ENCODE measurements at places on chromosomes 5 and 9. TPM values are rescaled to one million over a fixed set of nuclear protein-coding genes. Genes with fewer than 3 reads are reported as not detected.

DNA sequence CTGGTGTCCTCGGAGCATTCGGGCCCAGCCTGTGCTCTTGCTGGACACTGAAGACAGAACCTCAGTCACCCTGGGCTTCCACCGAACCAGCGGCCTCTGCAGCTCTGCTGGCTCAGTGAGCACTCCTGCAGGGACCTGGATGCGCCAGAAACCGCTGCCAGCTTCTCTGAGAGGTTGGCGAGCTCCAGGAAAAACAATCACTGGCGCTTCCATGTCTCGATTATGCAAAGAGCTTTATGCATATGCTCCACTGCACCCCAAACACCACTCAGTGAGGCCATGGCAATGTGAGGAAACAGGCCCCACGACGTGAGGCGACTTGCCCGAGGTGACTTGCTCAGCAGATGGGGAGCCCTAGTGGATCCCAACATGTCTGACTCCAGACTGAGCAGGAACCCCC lies 11.0 kb downstream of the PRDM12 start:
- no peak for DNase-seq

DNA sequence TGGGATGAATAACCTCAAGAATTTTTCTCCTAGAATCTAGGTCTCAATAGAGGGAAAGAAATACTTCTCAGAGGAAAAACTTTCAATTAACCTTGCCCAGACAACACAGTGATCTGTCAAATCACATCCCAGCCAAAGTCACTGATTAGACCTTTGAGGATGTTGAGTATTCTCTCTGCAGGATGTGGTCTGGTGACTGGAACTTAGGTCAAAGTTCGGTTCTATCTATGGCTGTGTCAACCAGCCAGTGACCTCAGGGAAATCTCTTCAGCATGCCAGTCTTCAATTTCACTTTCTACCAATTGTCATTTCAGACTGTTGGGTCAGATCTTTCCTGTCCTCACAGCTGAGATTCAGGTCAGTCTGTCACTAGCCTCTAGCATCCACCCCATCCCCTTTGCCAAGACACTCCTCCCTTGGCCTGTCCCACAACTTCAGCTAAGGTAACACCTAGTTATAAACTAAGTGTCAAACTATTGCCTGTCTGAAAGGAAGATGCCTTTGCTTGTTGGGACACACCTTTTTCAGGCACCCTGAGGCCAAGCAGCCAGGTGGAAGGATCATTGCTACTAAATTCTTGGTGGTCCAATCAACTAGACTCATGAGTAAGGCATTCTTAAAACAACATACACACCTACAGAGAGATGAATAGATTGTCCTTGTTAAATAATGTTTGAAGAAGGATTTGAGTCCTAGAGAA lies 156.3 kb upstream of the FST start:
- peak; percentile 98 for DNase-seq

- DNase-seq = no peak
Observed at GRCh38 chr9:129368444-129368978, 190.4 kb upstream of the IER5L start.

Gene ACER2
- total RNA-seq = 5.9 TPM

DNA sequence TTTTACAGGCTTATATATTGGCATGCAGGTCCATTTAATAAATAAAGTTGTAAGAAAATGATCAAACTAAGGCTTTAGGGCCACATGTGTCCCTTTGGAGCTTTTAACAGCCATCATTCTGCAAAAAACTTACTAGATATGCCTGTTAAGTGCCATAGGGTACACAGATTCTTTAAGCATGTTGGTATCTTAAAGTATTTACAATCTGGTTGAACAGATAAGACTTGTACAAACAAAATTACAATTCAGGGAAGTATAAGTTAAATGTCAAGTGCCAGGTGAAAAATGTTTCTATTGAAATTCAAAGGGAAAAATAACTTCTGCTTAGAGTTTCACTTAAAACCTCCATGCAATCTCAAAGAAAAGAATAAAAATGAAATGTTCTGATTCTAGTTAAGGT lies 558.4 kb upstream of the ST8SIA4 start:
- no peak for DNase-seq

- DNase-seq = no peak
Observed at GRCh38 chr5:168612996-168613395, 33.8 kb upstream of the PANK3 start.

DNA sequence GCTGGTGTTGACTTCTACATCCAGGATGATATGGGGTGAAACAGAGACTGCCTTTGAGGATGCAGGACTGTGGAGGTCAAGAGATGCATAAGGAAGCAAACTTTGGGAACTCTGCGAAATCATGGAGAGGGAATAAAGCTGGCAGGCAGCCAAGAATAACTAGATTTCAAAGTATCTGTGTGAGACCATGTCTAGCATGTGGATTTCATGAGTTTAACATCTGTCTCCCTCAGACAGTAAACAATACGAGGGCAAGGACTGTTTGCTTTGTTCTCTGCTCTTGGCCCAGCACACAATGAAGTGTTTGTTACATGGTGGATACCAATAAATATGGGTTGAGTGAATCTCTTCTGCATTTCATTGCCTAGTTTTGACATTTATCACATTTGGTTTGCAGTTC lies 71.3 kb downstream of the RASEF start:
- DNase-seq = no peak

GRCh38 chr5:108670591-108671289 lies 77.0 kb upstream of the FER start:
- DNase-seq = no peak

DNA sequence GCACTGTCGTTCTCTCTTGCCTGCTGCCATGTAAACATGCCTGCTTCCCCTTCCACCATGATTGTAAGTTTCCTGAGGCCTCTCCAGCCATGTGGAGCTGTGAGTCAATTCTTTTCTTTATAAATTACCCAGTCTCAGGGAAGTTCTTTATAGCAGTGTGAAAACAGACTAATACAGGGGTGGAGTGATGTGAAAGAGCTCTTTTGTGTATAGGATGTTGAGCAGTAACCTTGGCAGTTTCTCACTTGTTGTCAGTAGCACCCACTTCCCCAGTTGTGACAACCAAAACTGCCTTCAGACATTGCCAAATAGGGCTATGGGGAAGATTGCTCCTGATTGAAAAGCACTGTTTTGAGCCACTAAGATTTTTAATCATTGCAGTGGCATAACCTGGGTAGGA lies 552.2 kb upstream of the ZNF462 start:
- no peak for DNase-seq

- no peak for DNase-seq
Observed at GRCh38 chr5:143068712-143069111, 298.5 kb downstream of the ARHGAP26 start.

- no peak for DNase-seq
Observed at GRCh38 chr9:8374471-8374870, 574.9 kb upstream of the DMAC1 start.

DNA sequence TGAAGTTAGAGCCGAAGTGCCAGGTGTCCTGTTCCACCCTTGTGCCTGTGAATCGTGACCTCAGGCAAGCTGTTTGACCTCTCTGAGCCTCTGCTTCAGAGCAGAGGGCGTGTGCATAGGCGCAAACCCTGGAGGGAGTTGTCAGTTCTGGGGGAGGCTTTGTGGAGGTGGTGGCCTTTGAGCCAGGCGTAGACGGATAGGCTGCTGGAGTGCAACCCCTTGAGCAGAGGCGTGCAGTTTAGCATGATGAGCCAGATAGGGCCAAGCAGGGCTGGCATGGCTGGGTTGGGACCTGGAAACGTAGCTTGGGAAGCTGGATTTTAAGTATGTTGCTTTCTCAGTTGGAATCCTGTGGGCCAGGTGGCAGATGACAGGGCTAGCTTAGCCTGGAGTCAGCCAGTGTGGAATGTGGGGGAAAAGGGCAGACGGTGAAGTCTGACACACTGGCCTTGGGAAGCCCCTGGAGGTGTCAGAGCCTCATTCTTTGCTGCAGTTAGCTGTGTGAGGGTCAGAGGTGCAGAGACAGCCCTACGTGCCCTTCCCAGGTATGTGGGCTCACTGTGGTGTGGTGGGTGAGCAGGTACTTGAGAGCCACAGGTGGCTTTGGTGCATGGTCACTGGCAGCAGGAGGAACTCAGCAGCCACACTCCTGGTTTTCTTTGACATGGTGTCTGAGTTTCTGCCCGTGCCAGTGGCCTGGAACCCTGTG lies 93.4 kb downstream of the DAB2IP start:
- no peak for DNase-seq

Gene LHX2
- total RNA-seq = not detected

Gene IRX1
- total RNA-seq = 5.2 TPM

DNA sequence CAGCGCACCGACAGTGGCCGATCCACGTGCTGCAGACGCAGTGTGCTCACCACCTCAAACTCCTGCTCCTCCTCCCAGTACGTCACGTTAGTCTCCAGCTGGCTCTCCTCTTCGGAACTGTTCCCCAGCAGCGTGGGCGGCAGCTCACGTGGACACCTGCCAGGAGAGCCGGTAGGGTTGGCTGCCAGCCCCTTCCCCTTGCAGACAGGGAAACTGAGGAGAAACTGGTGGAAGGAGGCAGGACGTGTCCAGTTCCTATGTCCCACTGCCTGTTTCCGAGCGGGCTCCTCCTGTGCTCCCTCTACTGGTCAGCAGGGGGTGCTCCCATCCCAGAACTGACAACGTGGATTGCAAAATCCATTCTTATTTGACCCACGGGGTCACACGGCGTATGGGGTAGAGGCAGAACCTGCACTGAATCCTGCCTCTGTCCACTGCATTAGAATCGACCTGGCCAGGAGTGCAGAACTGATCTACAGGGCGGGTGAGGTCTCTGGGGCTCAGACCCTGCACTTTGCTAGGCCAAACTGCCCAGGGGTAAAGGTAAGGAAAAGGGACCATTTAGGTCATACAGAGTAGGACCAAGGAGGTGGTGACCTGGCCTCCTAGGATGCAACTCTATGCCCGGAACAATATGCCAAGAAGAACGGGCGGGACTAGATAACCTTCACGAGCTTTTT lies 25.7 kb downstream of the PDGFRB start:
- peak; percentile 52 for DNase-seq

Gene RNF183
- total RNA-seq = 0.38 TPM

GRCh38 chr5:102713682-102714231 lies 41.3 kb upstream of the PAM start:
- no peak for DNase-seq

- DNase-seq = no peak
Observed at GRCh38 chr9:93326654-93327053, 124.8 kb upstream of the FAM120A start.

DNA sequence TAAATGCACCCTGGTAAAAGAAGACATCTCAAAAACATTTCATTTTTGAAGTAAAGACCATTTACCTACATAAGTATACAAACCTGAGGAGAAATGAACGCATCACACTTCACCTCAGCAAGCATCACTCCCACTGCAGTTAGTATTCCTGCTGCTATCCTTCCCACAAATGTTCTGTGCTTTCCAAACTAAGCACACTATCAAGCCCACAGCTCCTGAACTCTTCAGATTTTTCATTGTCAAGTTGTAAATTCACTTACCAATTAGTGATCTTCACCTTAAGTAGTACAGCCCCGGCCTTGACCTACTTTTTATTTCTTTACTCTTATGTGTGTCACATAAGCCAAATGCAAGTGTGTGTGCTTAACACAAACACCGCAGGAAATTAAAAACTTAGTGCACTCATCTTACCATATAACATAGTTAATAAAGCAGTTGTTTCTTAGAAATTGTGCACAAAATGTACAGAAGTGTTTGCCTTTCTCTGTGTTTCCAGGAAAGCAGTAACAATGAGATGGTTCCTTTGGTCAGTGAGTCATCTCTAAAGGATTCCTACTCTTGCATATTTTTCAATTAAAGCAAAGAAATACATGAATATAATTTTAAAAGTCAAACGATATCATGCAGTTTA lies 169.4 kb downstream of the APBA1 start:
- peak; percentile 48 for DNase-seq

Gene FBP2
- total RNA-seq = not detected

- DNase-seq = no peak
Observed at GRCh38 chr9:134637241-134637640, 4.4 kb upstream of the COL5A1 start.

- no peak for DNase-seq
Observed at GRCh38 chr9:98994172-98995058, 50.7 kb downstream of the COL15A1 start.

GRCh38 chr9:126487856-126488255 lies 125.9 kb upstream of the LMX1B start:
- no peak for DNase-seq

GRCh38 chr5:180860273-180860886 lies 696 bp downstream of the ZFP62 start:
- DNase-seq = peak; percentile 55

DNA sequence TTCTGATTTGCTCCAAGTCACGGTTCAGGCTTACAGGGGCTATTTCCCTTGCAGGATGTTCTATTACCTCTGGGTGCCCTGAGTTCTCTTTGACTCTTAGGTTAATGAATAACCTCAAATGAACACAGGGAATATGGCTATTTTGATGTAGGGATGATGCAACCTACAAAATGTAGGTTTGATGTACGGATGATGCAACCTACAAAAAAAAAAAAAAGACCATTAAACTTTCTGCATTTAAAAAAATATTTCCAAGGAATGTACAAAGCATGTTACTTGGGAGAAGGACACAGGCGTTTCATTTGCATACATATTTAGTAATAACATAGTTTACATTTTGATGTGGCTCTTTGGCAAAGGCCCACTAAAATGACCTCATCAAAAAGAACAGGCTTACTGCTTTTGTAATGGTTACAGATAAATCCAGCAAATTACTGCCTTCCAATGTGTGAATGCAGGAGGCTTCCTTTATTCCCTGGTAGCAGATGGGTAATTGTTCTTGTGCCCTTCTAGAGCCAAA lies 36.3 kb downstream of the ZNF474 start:
- no peak for DNase-seq

DNA sequence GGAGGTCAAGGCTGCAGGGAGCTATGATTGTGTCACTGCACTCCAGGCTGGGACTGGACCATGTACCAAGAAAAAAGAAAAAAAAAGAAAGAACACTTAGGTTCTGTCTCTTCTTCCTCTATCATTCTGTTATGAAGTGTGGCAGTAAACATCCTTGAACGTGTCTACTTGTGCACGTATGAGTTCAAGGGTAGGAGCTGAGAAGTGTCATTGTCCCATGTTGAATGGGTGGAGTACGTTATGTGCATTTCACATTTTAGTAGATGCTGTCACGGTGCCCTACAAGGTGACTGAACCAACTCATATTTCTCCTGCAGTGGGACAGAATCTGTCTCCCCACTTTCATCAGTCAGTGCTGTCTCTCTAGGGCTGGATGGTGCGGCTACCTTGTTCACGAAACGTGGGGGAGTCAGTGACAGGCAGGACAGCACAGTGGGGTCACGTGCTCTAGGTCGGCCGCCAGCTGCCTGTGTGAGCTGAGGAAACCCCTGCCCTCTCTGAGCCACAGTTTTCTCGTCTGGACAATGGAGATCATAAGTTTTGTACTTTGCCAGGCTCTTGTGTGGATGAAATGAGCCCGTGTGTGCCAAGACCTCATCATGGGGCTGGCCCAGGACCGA lies 47.2 kb downstream of the GTF3C4 start:
- no peak for DNase-seq

DNA sequence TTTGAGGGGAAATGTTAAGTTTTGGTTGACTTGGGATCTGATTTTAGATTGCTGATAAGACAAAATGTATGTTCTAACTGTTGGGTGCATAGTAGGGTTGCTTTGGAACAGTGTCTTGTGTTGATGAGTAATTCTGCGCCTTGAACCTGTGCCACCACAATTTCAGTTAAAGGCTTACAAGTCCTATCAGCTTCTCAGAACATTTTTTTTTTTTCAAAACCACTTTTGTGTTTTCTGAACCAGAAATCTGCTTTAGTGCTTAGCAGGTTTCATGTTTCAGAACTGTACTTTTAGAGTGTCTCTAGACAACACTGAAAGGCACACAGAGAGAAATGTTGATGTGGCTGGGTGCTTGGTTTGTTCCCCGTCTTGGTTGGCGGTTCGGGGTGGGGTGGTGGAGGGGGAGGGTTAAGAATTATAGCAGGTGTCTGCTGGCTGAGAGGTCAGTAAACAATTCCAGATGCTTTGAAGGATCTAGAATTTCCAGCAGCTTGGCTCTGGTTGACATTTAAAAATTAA lies 84.6 kb downstream of the ANKRD55 start:
- DNase-seq = peak; percentile 14
